COLO829 (cell line): ENCODE measurements at places on chromosomes 4 and X.
A peak's percentile ranks its signal among the peaks of the same experiment; 100 is the strongest.

DNA sequence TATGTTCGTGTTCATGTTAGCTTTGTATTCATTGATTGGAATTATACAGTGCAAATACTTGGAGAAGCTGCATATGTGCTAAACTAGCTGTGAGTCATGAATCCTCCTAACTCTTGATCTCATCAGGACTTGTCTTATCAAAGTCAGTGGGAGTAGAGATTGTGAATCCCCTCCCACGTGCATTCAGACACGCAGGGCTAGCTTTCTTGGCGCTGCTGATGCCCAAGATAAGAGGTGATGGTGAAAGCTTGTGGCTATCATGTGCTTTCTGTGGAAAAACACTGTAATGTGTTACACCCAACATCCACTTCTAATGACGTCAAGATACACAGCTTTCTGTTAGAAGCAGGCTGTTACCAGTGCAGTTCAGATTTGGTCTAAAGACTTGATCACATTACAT lies 348.7 kb upstream of the HAND2 start:
- DNase-seq = peak; percentile 81

DNA sequence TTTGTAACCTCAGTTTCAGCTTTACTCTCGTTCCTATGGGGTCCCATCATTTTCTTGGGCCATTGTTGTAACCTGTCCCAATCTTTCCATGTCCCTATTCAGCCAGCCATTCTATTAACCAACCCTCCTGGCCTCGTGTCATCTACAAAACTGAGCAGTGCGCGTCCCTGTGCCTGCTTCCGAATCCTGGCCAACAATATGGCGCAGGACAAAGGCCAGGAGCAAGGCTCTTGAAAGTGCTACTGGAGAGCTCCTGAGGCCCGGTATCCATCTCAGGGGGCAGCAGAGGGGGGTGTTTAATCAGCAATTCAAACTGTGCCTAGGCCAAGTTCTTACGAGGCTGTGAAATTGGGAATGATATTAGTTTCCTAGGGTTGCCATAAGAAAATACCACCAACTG lies 41.2 kb upstream of the APLN start:
- no peak for DNase-seq

- no peak for DNase-seq
Measured at GRCh38 chr4:139763205-139763604, 97.6 kb downstream of the MGST2 start.

GRCh38 chr4:184529283-184529682 lies 54.9 kb upstream of the IRF2 start:
- DNase-seq = peak; percentile 99

- no peak for DNase-seq
Measured at GRCh38 chr4:57090079-57090478, 20.1 kb downstream of the IGFBP7 start.

GRCh38 chr4:24032371-24032989 lies 142.6 kb upstream of the PPARGC1A start:
- DNase-seq = no peak

DNA sequence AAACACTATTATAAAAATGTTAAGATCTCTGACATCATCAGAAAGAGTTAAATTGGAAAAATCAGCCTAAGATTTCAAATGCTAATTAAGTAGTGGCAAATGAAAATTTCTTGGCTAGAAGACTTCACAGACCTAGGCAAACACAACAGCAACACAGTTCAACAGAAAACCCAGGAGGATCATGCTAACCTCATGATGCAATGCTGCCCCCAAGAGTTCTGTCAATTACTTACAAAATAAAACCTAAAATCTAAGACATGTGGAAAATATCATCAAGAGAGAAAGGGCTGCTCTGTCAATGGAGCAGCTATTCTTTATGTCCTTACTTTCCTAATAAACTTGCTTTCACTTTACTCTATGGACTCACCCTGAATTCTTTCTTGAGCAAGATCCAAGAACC lies 21.0 kb downstream of the S100G start:
- DNase-seq = peak; percentile 71

- DNase-seq = no peak
Measured at GRCh38 chrX:119738742-119739141, 19.6 kb upstream of the SOWAHD start.

DNA sequence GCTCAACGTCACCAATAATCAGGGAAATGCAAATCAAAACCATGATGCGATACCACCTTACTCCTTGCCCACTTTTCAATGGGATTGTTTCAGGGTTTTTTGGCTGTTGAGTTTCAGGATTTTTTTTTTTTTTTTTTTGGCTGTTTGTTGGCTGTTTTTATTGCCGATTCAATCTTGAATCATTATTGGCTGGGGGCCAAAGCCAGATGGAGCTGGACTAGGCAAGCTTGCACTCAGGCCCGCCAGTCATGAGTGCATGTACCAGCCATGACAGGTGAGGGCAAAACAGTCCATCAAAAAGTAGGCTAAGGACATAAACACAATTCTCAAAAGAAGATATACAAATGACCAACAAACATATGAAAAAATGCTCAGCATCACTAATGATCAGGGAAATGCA lies 13.3 kb downstream of the YIPF7 start:
- no peak for DNase-seq

DNA sequence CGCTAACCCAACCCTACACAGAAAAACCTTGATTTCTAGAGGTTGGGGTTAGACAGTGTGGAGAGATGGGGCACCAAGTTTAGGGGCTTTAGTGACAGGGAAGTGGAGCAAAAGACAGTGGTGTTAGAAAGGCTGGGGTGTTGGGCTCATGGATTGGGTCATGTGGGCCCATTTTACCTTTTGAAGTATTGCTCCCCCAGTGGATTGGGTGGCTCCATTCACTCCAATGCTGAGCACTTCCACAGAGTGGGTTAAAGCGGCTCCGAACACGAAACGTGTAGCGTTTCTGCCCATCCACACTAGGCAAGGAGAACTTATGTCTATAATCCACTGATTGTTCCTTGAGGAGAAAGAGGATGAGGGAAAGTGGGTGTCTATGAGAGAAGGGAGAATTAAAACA lies 2.3 kb downstream of the IL2RG start:
- DNase-seq = no peak

- no peak for DNase-seq
Measured at GRCh38 chr4:163482190-163482589, 8.6 kb upstream of the TKTL2 start.

DNA sequence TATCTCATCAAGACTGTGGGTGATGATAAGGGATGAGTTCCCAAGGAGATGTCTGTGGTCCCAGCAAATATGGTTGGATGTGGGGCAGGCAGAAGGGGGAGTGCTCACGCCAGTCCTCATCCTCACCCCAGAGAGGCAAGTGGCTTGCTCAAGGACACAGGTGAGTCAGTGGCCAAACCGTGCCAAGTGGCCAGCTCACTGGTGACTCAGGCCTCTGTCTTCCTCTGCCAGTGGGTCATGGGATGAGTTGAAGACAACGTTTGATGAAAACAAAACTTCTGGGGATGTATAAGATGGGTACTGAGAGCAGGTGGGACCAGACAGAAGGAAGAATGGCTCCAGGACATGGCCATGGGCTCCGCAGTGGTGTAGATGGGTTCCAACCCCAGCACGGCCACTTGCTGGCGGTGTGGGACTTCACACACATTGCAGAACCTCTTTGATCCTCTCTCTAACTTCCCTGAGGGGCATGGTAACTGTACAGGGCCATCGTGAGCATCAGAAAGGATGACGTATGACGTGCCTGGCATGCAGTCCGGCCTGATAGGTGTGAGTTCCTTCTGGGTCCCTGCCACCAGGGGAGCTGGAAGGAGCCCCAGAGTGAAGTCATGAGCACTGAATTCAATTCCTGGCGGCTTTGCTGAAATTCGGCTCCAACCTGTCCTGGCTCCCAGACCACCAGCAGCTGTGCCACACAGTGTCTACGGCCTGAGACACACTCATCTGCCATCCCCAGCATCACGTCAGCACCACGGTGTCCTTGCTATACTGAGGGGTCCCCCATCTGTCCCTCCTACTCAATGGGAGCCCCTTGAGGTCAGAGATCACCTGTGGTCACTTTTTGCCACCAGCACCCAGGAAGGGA lies 41.3 kb upstream of the GPR78 start:
- no peak for DNase-seq

DNA sequence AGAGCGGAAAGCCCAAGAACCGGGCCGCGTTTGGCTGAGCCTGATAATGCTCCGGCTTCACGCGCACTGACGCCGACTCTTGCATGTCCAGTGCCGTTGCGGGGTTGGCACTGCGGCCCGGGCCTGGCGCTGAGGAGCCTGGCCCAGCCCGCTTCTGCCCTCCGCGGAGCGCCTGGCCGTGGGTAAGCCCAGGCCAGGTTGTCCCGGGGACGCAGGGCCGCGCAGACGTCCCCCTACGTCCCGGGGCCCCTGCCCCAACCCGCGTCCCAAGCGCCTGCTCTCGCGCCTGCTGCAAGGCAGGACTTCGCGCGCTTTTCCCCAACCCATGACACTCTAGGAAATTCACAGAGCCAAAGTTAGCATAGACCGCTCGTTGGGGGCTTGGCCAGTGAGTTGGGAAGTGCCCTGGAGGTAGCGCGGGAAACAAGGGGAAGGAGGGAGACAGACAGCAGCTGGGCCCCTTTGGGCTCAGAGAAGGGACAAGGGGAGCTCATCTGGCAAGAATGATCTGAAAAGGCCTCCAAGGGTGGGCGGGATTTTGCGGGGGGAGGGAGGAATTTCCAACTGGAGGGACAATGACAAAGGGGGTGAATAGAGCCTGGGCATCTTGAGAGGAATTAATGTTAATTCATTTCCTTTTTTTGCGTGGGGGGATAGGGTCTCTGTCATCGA lies 665 bp upstream of the LRPAP1 start:
- no peak for DNase-seq

DNA sequence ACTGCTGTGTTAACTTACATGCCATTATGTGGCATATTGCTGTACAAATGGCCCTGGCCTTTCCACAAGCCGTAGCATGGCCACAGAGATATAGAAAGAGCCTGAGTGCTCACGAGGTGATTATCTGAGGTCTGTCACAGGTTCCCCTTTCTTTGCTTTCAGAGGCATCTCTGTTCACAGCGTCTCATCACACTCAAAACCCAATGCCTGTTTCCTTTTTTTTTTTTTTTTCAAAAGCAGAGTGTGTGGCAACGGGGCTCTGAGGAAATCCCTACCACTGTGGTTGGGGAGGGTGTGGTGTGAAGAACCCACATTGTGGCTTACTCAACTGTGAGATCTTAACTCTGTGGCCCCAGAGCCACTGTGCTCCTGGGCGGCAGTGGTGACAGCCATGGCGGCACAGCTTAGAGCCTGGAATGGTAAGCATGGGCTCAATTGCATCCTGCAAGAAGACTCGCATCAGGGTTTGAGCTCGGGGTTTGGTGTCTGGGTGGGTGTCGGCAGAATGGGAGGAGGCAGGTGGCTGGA lies 30.8 kb downstream of the RTL5 start:
- DNase-seq = no peak
